Psoas muscle (tissue), 8 donors: ENCODE measurements at places on chromosomes 11 and 22. TPM values are rescaled to one million over a fixed set of nuclear protein-coding genes. Genes with fewer than 3 reads are reported as not detected.
A peak's percentile ranks its signal among the peaks of the same experiment; 100 is the strongest.

DNA sequence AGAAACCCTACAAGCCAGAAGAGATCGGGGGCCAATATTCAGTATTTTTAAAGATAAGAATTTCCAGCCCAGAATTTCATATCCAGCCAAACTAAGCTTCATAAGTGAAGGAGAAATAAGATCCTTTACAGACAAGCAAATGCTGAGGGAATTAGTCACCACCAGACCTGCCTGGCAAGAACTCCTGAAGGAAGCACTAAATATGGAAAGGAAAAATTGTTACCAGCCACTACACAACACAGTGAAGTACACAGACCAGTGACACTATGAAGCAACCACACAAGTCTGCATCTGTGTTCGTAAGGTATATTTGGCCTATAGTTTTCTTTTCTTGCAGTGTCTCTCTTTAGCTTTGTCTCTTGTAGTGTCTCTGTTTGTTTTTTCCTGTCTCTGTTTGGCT is 29.0 kb downstream of the TMEM225 start:
- DNase-seq, result no peak
- no peaks in the 10 kb centered on the region for H3K4me1 ChIP-seq
- H3K27ac ChIP-seq, result no peak overlapping the region
- no peak overlapping the region for H3K4me3 ChIP-seq
- no peaks in the 10 kb centered on the region for H3K36me3 ChIP-seq

GRCh38 chr11:41954034-41954433 is 494.6 kb upstream of the LRRC4C start:
- H3K27ac ChIP-seq, result no peak overlapping the region
- H3K36me3 ChIP-seq, result no peaks in the 10 kb centered on the region
- H3K4me3 ChIP-seq, result no peak overlapping the region
- DNase-seq, result no peak

Gene GDPD4
- not detected for total RNA-seq

DNA sequence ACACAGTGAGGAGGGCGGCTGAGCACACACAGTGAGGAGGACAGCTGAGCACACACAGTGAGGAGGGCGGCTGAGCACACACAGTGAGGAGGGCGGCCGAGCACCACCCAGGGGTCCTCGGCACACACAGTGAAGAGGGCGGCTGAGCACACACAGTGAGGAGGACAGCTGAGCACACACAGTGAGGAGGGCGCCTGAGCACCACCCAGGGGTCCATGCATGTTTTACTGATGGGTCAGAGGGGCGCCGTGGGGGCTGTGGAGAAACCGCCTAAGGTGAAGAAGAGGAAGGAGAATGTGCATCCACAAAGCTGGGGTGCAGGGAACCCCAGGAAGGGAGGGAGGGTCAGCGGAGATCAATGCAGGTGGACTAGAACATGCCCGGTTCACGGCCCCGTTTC is 461.8 kb downstream of the BRD1 start:
- H3K27me3 ChIP-seq, result peaks cover 17% of the 10 kb centered on the region
- no peaks in the 10 kb centered on the region for H3K4me1 ChIP-seq
- no peak overlapping the region for H3K27ac ChIP-seq
- no peak overlapping the region for H3K4me3 ChIP-seq

Gene MRGPRE
- total RNA-seq, result not detected

- H3K27ac ChIP-seq, result no peak overlapping the region
- no peaks in the 10 kb centered on the region for H3K4me1 ChIP-seq
- H3K27me3 ChIP-seq, result no peaks in the 10 kb centered on the region
- no peak for DNase-seq
- H3K36me3 ChIP-seq, result peaks cover 7% of the 10 kb centered on the region
These were observed 8.0 kb upstream of the SLC25A17 start for GRCh38 chr22:40826984-40827741.

GRCh38 chr22:31126869-31127175 is 4.1 kb downstream of the INPP5J start:
- H3K4me3 ChIP-seq, result no peak overlapping the region
- H3K27me3 ChIP-seq, result no peaks in the 10 kb centered on the region
- H3K4me1 ChIP-seq, result peaks cover 10% of the 10 kb centered on the region
- H3K36me3 ChIP-seq, result no peaks in the 10 kb centered on the region

Gene DNAJB7
- not detected for total RNA-seq

GRCh38 chr11:119323532-119324033 is 6.7 kb upstream of the MCAM start:
- peak; percentile 73 for DNase-seq
- no peak overlapping the region for H3K27ac ChIP-seq
- H3K4me3 ChIP-seq, result no peak overlapping the region
- H3K36me3 ChIP-seq, result no peaks in the 10 kb centered on the region

- H3K27me3 ChIP-seq, result no peaks in the 10 kb centered on the region
- no peaks in the 10 kb centered on the region for H3K4me1 ChIP-seq
- H3K36me3 ChIP-seq, result no peaks in the 10 kb centered on the region
- no peak overlapping the region for H3K27ac ChIP-seq
These were observed 185.4 kb downstream of the AASDHPPT start for GRCh38 chr11:106262852-106263251.

- no peak overlapping the region for H3K27ac ChIP-seq
- peaks cover 3% of the 10 kb centered on the region for H3K27me3 ChIP-seq
- peak overlapping the region; percentile 54 for H3K4me3 ChIP-seq
These were observed 3.1 kb upstream of the CALCA start for GRCh38 chr11:14975252-14975587.

DNA sequence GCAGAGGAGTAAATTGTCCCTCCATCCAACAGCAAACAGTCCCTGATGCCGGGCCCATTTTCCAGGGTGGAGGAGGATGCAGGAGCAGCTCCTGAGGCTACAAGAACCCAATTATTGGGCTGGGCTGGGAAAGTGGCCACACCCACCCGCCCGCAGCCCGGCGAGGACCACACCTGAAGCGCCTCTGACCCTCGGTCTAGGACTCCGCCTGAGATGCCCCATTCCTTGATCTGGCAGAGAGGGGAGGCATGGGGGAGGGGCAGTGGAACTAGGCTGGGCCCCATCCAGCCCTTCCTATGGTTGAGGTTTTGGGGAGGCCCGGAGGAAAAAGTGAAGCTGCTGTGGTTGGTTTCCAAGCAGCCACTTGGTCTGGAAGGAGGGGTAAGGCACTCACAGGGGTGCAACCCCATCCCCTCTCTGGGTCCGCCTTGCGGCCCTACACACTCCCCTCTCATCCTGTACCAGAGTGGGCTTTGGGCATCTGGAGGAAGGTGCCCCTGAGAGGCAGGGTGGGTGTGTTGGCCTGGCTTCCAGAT is 2.4 kb upstream of the LGALS1 start:
- no peak overlapping the region for H3K4me3 ChIP-seq
- H3K27ac ChIP-seq, result peak overlapping the region; percentile 1
- no peaks in the 10 kb centered on the region for H3K27me3 ChIP-seq
- peaks cover 5% of the 10 kb centered on the region for H3K36me3 ChIP-seq

DNA sequence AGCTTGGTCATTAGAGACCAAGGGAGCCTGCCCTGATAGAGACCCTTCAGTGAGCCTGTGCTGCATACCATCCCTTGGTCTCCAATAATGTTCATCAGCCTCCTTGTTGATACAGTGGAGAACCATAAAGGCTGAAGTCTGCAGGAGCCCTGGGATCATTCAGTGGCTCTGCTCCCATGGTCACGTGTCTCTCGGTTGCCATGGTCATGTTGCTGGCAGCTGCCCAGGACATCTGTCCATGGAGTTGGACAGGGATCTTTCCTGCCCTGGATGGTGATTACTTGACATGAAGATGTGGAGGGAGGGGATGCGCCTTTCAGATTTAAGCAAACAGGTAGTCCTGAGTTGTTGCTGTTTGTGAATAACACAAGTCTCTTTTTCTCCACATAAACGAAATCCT is 38.2 kb downstream of the CYB5R2 start:
- H3K4me1 ChIP-seq, result no peaks in the 10 kb centered on the region
- peaks cover 17% of the 10 kb centered on the region for H3K36me3 ChIP-seq
- no peak overlapping the region for H3K4me3 ChIP-seq
- peak; percentile 34 for DNase-seq

- H3K27me3 ChIP-seq, result no peaks in the 10 kb centered on the region
- H3K4me3 ChIP-seq, result no peak overlapping the region
- no peak overlapping the region for H3K27ac ChIP-seq
- DNase-seq, result no peak
These were observed 9.1 kb upstream of the OR8B8 start for GRCh38 chr11:124454552-124454951.

GRCh38 chr11:7341551-7341950 is 89.8 kb downstream of the SYT9 start:
- H3K27me3 ChIP-seq, result no peaks in the 10 kb centered on the region
- H3K36me3 ChIP-seq, result no peaks in the 10 kb centered on the region
- no peak for DNase-seq
- no peak overlapping the region for H3K27ac ChIP-seq
